ENCODE measurements at places on chromosomes 5 and 9.
A peak's percentile ranks its signal among the peaks of the same experiment; 100 is the strongest.

- no peak for DNase-seq
These were observed 114.4 kb downstream of the TENT4A start for GRCh38 chr5:6827526-6828219.

DNA sequence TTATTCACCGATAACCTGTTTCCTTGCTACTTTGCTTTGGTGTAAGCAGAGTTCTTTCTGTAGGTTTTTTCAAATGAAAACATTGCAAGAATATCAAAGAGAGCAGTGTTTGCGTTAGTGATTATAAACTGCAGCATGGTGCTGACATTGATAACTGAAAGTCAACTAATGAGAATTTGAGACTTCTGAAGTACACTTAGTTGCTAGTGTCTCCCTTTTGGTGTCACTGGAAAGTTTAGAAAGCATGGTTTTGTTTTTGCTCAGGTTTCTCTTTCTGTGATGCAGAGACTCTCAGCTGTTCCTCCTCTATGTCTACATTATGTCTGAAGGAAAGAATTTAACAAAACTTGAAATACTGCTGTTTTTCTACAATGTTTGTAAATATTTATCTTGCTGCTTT, 80.2 kb upstream of the ZNF169 start:
- no peak for DNase-seq

- DNase-seq = no peak
These were observed 108.6 kb upstream of the ATP10B start for GRCh38 chr5:160960592-160960991.

DNA sequence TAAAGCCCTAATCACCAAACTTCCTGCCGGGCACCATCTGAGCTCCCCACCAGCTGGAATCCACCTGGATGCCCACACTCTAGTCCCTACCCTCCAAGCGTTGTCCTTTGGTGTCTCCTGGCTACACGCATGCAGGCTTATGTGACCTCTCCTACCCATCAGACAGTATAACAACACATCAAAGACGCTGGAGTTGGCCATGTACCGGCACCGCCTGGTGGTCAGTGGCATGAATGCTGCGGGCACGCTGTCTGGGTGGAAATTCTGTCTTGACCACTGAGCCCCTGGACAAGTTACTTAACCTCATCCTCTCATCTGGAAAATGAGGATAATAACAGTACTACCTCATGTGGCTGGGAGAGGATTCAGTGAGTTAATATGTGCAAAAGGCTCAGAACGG, 23.4 kb upstream of the CORO2A start:
- no peak for DNase-seq

- DNase-seq = no peak
These were observed 220.6 kb downstream of the TAF11L14 start for GRCh38 chr5:17854901-17855300.

- DNase-seq = peak; percentile 24
These were observed at the start of gene MSX2 for GRCh38 chr5:174724484-174725260. MSX2 (plus strand) TSS chr5:174724582; CDS start chr5:174724660, 78 bp downstream.

DNA sequence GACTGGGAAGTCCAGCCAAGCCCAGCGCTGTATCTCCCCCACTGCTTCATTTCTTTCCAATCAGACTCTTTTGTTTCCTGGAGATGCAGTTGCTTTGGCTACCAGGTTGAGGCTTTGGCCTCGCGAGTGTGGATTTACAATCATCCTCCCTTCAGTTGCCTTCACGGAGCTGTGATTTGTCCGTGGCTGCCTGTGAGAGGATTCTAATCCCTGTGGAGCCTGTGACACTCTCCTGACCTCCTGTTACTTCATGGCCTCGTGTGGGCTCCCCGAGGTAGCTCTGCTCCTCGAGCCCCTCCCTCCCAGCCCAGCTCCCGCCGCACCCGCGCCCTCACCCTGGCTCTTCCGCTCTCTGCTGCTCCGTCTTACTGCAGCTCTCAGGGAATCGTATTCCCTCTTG, 107.2 kb upstream of the STC2 start:
- no peak for DNase-seq

GRCh38 chr9:5483306-5483705, 27.0 kb upstream of the PDCD1LG2 start:
- DNase-seq = no peak

- no peak for DNase-seq
These were observed 401.4 kb upstream of the KLF4 start for GRCh38 chr9:107890921-107891465.

- no peak for DNase-seq
These were observed 43.3 kb downstream of the PRELID2 start for GRCh38 chr5:145791866-145792265.
